Frontal cortex (tissue), 4 donors: ENCODE measurements at places on chromosomes 1 and 21. TPM values are rescaled to one million over a fixed set of nuclear protein-coding genes. Genes with fewer than 3 reads are reported as not detected.

GRCh38 chr1:110555807-110556470, 37.0 kb upstream of the KCNA10 start:
- peak; percentile 86 for DNase-seq

Gene RGS1
- total RNA-seq = 6.5 TPM

- no peak for DNase-seq
Observed at GRCh38 chr1:36818771-36819170, 215.5 kb downstream of the GRIK3 start.

- DNase-seq = no peak
Observed at GRCh38 chr21:30605968-30606367, 5.1 kb downstream of the KRTAP22-1 start.

DNA sequence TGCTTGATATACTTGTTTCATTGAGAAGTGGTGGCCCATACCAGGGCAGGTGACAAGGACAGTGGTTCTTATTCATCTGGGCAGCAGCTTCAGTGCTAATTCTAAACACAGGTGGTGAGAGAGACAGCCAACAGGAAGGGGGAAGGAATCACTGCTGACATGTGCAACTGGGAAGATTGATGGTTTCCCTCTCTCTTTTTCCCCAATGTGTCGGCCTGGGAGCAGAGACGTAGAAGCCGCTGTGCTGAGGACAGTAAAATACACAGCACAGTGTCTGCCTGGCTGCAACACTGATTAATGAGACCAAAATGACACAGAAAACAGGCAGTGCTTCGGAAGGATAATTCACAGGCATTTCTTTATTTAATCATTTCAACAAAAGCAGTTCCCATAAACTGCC, 48.8 kb downstream of the WARS2 start:
- no peak for DNase-seq

Gene LEFTY2
- total RNA-seq = under 0.01 TPM

Gene PKP1
- total RNA-seq = under 0.01 TPM
